ENCODE measurements at places on chromosomes 3 and 15.

DNA sequence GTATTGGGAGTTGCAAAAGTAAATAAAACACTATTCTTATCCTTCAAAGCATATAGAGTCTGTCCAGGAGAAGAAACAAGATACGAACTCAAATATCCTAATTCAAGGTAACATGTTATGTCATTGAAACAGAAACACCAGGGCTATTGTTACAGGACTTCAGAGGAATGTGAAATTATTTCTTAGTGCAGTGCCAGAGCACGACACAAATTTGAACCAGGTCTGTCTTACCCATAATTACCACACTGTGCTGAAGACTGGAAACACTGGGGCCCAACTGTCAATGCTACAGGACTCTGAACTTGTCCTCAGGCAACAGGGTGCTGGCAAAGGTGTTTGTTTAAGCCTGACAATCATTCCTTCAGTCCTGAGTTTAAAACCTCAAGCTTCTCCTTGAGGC lies 633.6 kb upstream of the UBE2E2 start:
- DNase-seq, result no peak

- DNase-seq, result no peak
Measured at GRCh38 chr15:69843276-69843899, 254.3 kb downstream of the TLE3 start.

GRCh38 chr3:182309120-182309519 lies 484.2 kb upstream of the ATP11B start:
- no peak for DNase-seq

DNA sequence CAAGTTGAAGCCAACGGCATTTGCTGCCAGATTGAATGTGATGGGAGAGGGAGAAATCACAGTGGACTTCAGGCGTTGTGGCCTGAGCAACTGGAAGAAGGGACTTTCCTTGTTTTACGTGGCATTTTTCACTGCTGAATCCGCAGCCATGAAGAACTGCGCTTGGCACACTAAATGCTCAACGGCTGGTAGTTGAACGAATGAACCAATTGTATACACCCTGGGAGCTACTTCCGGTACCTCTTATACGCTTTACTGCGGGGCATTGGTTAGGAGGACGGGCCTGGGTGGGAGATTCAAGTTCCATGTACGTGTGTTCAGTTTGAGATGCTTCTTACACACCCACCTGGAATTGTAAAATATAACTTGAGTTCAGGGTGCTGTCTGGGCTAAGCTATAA lies 5.2 kb downstream of the SYNM start:
- no peak for DNase-seq

- DNase-seq, result no peak
Measured at GRCh38 chr15:69531665-69532027, 79.0 kb downstream of the RPLP1 start.

All from fibroblast of skin of left quadriceps (primary cell).